ENCODE measurements at places on chromosomes 11 and 22.

- DNase-seq = no peak
Observed at GRCh38 chr11:90809581-90809980, 586.7 kb upstream of the CHORDC1 start.

GRCh38 chr11:85531191-85531897 is 95.8 kb downstream of the DLG2 start:
- no peak for DNase-seq

DNA sequence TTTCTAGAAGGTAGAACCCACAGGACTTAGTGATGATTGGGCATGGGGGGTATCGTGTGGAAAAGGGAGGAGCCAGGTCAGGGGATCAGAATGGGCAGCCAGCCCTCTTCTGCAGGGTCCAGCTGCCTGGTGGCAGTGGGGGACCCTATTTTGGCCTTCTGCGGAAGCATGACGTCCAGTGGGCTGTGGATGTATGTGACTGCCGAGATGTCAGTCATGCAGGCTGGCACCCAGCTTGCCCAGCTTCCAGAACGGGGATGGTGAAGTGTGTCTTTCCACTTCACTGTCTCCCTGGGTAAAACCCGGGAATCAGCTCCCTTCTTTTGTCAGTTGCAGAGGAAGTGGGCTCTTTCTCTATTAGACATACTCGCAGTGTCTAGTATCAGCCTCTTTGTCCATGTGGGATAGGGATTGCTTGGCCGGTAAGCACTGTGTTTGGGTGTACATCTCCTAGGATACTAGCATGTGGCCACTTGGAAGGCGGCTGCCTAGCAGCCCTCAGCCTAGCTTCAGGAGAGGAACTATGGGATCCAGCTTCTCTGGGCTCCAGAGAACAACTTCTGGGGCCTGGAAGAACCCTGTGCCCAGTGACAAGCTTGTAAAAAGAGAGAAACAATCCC is 51.4 kb downstream of the GRIK4 start:
- DNase-seq = no peak

- no peak for DNase-seq
Observed at GRCh38 chr11:9626496-9627394, 37.1 kb upstream of the SWAP70 start.

DNA sequence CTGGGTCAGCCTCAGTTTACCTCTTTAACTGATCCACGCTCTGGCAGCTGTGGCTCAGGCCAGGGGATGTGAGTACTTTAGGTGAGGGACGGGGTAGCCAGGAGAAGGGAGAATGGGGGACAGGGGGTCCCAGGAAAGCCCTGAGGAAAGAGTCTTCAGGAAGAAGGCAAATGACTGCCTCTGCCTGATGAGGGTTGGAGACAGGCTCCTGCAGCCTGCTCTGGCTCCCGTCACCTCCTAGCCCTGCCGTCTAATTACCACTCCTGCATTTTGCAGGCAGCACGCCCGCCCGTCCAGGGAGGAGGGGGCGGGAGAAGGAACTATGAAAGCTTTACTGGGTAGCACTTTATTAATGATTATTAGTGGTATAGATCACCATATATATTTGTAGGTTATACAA is 116.6 kb downstream of the CEP164 start:
- DNase-seq = no peak

GRCh38 chr11:63609971-63610580 is 4.2 kb downstream of the PLAAT3 start:
- DNase-seq = no peak

DNA sequence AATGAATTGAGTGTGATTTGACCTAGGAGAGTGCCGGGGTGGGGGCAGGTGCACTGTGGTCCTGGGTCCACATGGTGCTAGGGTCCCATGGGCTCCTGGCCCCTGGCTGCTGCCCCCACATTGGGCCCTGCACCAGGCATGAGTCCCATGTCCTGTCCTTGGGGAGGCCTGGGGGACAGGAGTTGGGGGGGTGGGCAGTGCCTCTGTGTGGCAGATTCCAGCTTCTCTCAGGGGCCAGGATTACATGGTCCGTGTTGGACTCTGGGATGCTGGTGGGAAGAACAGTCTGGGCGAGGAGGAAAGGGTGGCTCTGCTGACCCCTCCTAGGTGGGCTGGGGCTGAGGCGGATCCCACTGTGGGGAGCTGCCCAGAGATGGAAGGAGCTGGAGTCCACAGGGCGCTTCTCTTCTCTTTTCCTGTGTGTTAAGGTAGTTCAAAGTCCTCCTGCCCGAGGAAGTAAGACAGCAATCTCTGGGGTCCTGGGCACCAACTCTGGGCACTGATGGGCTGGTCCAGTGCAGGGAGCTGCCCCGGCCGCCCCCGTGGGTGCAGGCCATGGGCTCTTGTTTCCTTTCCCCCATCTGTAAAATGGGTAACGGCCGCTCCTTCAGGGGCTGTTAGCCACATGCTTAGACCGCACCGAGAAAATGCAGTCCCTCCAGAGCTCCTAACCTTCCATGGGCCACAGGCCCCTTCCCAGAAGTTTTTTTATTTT is 19.8 kb downstream of the KCNQ1 start:
- DNase-seq = no peak

GRCh38 chr11:116930177-116930576 is 92.8 kb upstream of the APOA1 start:
- DNase-seq = no peak

DNA sequence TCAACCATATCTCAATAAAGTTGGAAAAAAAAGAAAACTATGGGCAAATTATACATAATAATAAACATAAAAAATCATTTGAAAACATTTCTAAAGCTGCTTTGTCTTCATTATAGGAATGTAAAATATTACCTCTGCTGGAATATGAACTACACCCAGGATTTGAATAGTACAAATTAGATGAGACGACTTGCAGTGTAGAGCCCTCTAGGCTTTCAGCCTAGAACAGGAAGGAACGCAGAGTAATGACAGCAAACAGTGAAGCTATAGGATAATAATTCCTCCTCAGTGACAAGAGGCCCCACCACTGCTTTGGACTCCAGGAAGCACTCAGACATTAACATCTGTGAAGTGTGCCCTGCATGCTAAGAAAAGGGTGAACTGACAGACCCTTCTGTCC is 7.7 kb downstream of the OR2AG1 start:
- DNase-seq = no peak

- DNase-seq = no peak
Observed at GRCh38 chr11:75523811-75524664, 1.7 kb downstream of the GDPD5 start.

- no peak for DNase-seq
Observed at GRCh38 chr11:46391578-46392420, at the start of gene CHRM4. TSS of gene CHRM4 (minus strand) at chr11:46391776. CDS start at chr11:46386557, 5,219 bp downstream.

- DNase-seq = no peak
Observed at GRCh38 chr11:120511820-120512738, 531 bp downstream of the GRIK4 start.

GRCh38 chr22:31241936-31242335 is 29.8 kb downstream of the LIMK2 start:
- no peak for DNase-seq

DNA sequence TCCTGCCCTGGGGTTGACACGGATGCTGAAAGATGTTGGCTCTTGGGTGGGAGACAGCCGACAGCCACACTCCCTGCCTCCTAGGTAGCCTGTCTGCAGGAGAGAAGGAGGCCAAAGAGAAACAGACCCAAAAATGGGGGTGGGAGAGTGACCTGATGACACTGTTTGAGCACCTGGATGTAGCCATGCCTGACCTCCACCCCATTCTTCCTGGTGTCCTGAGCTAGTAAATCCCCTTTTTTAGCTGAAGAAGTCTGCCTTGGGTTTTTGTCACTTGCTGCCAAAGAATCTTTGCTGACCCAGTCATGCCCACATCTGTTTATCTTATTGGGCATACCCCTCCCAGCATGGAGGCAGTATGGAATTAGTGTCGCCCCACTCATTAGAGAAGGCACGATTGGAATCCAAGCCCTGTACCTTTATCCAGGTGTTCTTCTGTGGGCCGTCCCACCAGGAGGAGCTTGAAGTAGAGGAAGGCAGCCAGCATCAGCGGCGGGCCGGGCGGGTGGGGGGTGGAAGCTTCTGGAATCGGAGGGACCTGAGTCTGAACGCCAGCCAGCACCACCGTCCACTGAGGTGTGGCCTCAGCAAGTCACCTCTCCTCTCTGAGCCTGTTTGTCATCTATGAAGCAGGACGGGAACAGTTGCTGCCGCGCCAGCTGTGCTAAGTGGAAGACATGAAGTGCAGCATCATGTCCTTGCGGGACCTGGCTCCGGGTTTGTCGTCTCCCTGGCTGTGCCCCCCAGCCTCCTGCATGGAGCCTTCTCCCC is 37.8 kb downstream of the IGHMBP2 start:
- no peak for DNase-seq

GRCh38 chr11:65937766-65938165 is 7.5 kb upstream of the TSGA10IP start:
- DNase-seq = no peak

GRCh38 chr22:26702906-26703830 is 45.8 kb downstream of the MIAT start:
- no peak for DNase-seq

- DNase-seq = no peak
Observed at GRCh38 chr11:45761659-45762058, 43.3 kb upstream of the SLC35C1 start.

GRCh38 chr11:14698771-14699170 is 55.2 kb downstream of the PDE3B start:
- no peak for DNase-seq

DNA sequence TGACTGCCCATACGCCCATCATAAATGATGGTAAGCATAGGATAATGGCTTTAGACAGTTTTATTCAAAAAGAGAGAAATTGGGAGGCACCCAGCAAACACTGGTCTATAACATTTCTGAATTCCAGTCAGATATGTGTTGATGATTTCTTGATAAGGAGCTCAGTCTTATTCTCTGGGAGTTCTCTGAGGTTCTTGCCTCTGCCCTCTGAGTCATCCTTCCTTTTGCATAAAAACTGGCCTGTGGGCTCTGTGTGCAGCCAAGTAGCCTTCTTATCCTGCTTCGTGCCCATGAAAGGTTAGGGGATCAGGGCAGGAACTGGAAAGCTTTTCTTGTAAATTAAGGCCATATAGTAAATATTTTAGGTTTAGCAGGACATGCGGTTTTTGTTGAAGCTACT is 48.9 kb downstream of the FAR1 start:
- DNase-seq = no peak

- no peak for DNase-seq
Observed at GRCh38 chr11:35262735-35263134, 123.8 kb downstream of the CD44 start.

GRCh38 chr22:44743804-44744211 is 8.6 kb upstream of the ARHGAP8 start:
- no peak for DNase-seq

DNA sequence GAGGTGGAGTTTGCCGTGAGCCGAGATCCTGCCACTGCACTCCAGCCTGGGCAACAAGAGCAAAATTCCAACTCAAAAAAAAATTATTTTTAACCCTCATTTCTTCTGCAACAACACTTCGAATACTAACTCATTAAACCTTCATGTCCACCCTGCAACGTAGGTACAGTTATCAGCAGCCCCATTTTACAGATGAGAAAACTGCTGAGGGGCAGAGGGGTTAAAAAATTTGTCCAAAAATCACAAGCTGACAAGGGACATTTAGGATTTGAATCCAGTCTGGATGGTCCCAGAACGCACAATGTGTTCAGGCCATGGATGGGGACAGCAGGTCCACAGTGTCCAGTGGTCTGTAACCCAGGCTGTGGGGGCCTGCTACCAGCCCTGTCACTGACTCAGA is 29.0 kb downstream of the RHOD start:
- DNase-seq = no peak

- no peak for DNase-seq
Observed at GRCh38 chr11:16986434-16987204, 27.6 kb downstream of the PLEKHA7 start.

GRCh38 chr11:12968101-12968500 is 41.0 kb upstream of the RASSF10 start:
- no peak for DNase-seq

DNA sequence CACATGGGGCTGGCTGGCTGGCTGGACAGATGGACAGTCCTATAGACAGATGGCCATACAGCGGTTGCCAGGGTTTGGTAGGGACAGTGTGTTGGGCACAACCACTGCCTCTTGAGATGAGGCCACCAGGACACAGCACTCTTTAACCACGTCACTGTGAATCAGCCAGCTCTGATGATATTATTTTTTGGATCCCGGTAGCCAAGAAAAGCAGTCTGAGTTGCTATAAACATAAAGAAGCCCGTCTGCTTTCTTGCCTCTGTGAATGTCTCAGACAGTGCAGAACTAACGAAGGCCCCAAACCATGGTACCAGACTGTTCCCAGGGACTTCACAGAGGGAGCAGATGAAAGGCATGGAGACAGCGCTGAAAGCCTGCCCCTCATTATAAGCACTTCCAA is 115.9 kb upstream of the CSNK2A3 start:
- no peak for DNase-seq

- no peak for DNase-seq
Observed at GRCh38 chr22:30140414-30140813, 60.1 kb downstream of the HORMAD2 start.

- DNase-seq = no peak
Observed at GRCh38 chr11:36288442-36289225, 590 bp downstream of the COMMD9 start.

DNA sequence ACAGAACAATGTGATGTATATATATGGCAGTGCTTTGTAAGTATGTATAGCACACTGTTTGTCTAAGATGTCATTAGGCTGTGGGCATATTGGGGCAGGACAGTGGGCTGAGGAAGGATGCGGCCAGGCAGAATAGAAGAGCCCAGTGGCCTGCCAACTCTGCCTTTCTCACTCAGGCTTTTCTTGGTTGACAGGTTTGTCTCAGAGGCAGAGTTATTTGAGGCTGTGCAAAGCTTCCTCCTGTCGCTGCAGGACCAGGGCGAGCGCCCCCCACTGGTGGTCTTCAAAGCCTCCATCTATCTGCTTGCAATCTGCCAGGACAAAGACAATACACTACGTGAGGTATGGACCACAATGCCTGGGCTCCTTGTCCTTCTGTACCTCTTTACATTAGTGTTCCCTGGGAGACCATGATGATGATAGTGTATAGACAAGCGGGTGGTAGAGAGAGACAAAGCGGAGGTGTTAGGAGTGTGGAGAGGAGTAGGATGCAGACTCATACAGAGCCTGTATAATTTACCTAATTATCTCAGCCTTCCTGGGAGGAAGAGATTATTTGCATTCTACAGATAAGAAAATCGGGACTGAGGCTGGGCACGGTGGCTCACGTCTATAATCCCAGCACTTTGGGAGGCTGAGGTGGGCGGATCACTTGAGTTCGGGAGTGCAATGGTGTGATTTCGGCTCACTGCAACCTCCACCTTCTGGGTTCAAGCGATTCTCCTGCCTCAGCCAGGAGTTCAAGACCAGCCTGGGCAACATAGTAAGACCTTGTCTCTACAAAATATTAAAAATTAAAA is 37.3 kb upstream of the CCDC134 start:
- no peak for DNase-seq

- no peak for DNase-seq
Observed at GRCh38 chr11:20627701-20628100, 28.3 kb downstream of the SLC6A5 start.

- no peak for DNase-seq
Observed at GRCh38 chr11:108199446-108200321, 22.8 kb downstream of the NPAT start.

- no peak for DNase-seq
Observed at GRCh38 chr22:26835929-26836528, 178.6 kb downstream of the MIAT start.

- no peak for DNase-seq
Observed at GRCh38 chr22:27992294-27993165, 73.5 kb upstream of the PITPNB start.

GRCh38 chr11:73366265-73366610 is 10.0 kb upstream of the RELT start:
- no peak for DNase-seq

Data from stimulated activated CD4-positive, alpha-beta T cell treated with anti-CD3 and anti-CD28 coated beads, TNF-alpha, amount 100 ng/mL, for 1 hour (primary cell).